NCI-H1694 (cell line): ENCODE measurements at places on chromosomes 4 and X.

- no peak for DNase-seq
Measured at GRCh38 chrX:110683925-110684324, 111.7 kb downstream of the CHRDL1 start.

- no peak for DNase-seq
Measured at GRCh38 chrX:136750364-136750763, 30.4 kb downstream of the ARHGEF6 start.

GRCh38 chrX:57134702-57135101, 2.5 kb downstream of the SPIN2A start:
- no peak for DNase-seq

DNA sequence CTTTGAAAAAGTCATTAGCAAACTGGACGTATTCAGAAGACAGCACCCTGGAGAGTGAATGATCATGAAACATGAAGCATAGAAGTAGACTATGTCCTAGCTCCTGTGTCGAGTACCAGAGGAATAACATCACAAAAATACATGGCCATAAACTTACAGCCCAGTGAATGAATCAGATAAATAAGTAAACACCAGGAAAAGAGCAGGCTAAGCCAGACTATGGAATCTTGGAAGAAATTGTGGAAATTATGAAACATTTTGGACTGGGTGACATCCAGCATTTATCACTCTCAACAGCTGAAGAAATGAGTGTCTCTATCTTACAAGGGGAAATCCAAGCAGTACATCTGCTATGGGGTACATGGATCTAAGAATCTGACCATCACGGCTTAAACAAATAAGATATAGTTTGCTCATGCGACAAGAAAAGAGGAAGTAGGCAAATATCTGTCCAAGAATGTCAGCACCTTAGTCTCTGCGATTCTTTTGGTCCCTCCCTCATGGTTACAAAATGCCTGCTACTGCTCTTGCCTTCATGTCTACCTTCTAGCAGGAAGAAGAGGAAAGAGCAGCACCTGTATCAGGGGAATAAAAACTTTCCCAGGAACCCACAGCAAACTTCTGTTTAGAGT, 481.5 kb downstream of the BCOR start:
- no peak for DNase-seq

GRCh38 chr4:19512086-19512485, 739.6 kb upstream of the SLIT2 start:
- no peak for DNase-seq

- peak; percentile 17 for DNase-seq
Measured at GRCh38 chrX:119266364-119266995, 30.4 kb downstream of the PGRMC1 start.

DNA sequence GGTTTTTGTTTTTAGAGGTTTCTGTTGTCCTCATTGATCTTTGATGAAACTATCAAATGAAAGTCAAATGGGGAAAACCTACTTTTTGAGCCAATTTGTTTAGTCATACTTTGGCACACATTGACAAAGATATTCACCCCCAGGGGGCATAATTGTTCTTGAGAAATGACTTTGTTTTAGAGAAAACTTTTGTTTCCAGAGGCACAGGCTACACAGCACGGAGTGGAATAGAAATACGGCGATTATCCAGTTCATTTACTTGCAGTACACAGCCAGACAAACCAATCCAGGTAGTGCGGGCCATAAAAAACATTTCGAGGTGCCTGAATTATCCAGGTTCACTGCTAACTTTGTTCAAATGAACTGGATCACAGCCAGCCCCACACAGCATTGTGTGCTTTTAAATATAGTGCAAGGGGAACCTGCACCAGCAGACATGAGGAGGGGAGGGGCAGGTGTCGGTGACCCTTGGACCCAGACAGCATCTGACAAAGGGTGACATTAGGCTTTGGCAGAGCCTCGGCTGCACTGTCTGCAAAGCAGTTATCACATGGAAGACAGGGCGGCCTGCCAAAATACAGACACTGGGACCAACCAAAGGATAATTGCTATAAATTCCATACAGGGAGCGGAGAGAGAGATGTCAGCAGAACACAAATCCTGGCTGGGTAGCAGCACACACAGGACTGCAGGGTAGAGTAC, 179.6 kb upstream of the NOCT start:
- DNase-seq: peak; percentile 74

- no peak for DNase-seq
Measured at GRCh38 chr4:89438102-89438831, 130.7 kb upstream of the GPRIN3 start.

- no peak for DNase-seq
Measured at GRCh38 chrX:149198980-149199732, 305.9 kb downstream of the IDS start.

GRCh38 chr4:176549161-176549865, 229.5 kb downstream of the SPCS3 start:
- no peak for DNase-seq

DNA sequence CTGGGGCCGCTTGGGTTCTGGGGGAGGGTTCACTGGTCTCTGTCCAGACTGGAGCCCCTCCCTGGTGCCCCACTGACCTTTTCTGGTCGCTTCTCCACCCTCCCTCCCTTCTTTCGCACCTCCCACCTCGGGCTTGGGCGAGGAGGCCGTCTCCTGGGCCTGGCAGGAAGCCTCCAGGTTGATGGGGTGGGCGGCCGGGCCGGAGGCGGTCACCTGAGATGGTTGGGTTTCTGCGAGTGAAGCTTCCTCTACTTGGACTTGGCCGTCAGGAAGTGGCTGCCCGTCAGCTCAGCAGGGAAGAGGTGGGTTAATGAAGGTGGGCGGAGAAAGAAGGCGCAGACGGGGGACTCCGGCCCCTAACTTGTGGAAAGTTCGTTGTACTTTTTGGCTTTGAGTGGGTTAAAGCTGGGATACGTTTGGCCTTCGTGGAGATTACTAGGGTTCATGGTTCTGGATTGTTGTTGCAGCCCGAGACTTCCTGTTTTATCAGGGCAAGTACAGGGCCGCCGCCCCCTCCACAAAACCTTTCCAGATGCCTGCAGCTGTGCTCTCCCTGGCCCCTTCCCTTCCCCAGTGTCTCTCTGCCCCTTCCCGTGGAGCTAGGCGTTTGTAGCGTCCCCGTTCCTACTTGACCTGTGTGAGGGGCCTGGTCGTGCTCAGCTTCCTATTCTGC, 1.2 kb downstream of the AKAP17A start:
- DNase-seq: no peak

DNA sequence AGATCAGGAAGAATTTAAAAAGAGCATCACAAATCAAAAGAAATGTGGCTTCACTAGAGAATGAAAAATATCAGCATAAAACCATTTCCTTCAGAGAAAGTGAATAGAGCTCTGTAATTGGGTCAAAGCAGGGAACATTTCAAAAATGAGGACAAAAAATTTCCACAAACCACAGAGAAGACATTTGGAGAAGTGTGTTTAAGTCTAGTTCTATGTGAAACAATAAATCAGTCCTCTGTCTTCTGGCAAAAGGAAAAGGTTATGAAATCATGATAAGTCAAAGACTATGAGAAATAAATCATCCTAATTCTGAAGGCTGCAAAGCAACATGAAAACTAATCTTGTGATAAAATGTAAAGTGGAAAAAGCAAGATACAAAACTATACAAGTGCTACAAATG, 27.9 kb downstream of the SMPX start:
- DNase-seq: no peak

- DNase-seq: peak; percentile 1
Measured at GRCh38 chr4:92501456-92501855, 197.7 kb downstream of the GRID2 start.

- no peak for DNase-seq
Measured at GRCh38 chr4:8840816-8841455, 30.7 kb downstream of the HMX1 start.

- no peak for DNase-seq
Measured at GRCh38 chr4:15457406-15458201, 12.1 kb upstream of the CC2D2A start.

DNA sequence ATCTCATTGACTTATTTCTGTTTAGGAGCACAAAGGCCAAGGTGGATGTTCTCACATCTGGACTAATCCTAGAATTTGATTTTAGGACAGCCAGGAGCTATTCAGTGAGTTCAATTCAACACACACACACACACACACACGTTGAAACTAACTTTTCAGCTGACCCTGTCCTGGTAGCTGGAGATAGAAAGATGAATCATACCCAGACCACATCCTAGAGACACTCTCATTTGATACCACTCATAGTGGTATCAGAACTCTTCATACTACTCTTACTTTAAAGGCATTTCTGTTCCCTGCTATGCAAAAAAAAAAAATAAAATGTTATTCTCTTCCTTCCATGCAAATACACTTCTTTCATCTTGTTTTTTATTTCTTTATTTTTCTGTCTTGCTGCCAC, 36.7 kb downstream of the KLF8 start:
- DNase-seq: no peak

DNA sequence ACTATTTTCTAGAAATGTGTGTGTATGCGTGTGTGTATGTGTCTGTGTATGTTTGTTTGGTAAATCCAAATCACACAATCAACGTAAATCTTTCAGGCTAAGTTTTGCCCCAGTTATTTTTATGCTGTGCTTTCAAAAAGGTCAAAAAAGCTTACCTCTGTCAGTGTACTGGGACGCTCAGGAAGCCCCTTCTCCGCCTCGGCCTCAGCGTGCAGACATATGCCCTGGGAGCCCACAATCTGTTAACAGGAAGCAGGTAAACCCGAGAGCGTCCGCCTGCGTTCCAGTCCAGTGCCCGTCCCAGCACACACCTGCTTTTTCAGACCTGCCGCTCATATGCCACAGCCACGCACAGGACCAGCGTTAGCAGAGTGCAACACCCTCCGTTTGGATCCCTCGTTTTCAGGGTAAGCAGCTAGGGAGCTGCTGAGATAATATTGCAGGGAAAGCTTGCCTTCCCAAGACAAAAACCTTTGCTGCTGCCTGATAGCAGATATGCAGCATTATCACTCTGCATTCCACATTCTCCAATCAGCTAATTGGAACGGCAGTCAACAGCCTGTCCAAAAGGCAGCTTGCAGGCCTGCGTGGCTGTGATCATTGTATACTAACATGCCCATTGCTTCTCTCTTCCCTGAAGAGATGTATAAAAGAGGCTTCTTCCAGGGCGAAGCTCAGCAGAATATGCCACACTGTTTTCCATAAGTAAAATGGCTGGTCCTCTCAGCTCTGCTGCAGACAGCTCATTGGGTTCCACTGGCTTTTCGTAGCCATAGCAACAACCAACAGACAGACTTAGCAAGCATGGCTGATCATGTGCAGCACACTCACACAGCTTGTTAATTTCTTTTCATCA, at the start of gene SORBS2:
SORBS2 (minus strand) TSS at position 686 of the 856 bp plus-strand sequence. CDS start 121,623 bp downstream, outside the sequence.
- DNase-seq: peak; percentile 74

GRCh38 chr4:3524920-3525319, 7.3 kb downstream of the LRPAP1 start:
- DNase-seq: no peak

DNA sequence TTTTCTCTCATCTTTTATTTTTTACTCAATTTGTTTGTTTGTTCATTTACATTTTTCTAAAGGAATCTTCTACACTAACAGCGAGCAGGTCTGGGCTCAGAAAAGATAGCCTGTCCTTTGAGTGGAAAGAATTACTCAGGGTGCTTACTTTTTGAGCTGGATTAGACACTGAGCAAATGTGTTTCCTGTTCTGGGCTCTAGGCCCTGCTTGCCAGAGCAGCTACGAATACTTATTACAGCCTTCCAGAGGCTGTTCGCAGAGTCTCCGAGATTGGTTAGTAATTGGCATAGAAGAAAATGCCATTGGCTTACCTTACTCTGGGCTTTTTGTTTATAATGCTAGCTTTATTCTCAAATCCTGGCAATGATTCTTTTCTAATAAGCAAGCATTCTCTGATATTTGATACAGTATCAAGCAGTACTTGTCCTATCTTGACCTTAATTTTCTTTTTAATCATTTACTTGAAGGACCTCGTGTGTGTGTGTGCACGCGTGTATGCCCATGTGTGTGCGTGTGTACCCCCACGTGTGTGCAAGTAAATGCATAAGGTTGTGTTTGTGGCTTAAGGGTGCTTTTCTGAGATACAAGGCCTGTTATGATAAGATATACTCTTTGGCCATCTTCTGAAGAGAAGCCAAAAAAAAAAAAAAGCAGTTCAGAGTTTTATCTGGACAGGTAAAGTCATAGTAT, 76.2 kb upstream of the GRXCR1 start:
- DNase-seq: no peak

DNA sequence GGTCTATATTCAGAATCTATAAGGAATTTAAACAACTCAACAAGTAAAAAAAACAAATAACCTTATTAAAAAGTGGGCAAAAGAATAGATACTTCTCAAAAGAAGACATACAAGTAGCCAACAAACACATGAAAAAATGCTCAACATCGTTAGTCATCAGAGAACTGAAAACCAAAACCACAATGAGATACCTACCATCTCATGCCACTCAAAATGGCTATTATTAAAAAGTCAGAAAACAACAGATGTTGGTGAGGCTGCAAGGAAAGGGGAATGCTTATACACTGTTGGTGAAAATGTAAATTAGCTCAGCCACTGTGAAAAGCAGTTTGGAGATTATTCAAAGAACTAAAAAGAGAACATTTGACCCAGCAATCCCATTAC, 201.6 kb downstream of the QDPR start:
- no peak for DNase-seq

GRCh38 chr4:34850968-34851367, 1393.3 kb downstream of the ARAP2 start:
- DNase-seq: no peak

GRCh38 chr4:173405840-173406606, 7.1 kb upstream of the SCRG1 start:
- DNase-seq: no peak

DNA sequence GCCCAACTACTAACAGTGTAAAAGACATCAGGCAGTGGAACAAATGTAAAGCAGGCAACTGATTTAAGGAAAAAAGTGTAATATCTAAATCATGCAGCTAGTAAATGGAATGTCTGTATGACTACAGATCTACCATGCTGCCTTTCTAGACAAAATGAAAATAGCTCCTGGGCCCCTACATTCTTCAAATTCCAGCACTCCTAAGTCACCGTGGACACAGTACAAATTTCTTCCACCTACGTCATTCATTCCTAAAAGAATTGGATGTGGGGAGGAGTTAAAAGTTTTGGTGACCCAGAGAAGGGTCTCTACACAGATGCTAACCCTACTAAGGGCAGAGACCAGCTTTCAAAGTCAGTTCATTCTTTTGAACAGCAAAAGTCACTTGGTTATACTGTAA, 137.2 kb upstream of the ARHGEF9 start:
- no peak for DNase-seq

DNA sequence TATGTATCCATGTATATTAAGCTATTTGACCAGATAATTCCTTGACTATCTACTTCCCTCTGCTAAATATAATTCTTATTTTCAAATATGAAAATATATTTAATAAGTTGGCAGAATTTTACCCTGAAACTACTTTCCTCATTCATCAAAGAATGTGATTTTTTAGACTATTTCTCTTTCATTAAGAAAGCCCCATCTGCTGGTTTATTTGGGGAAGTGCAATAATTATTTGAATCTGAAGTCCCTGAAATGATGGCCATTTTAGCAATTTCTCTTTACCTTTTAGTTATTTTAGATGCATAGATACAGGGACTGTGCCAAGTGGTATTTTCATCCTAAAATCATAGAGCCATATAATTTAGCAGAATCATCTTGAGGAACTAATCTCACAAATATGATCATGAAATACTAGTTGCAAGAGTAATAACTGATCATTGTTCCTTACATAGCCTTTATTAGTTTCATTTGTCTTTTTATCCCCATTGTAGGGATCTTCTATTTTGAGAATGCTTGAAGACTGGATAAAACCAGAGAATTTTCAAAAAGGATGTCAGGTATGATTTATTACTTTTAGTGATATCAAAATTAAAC, 39.0 kb downstream of the ENPEP start:
- peak; percentile 2 for DNase-seq

GRCh38 chr4:102168580-102168979, 176.7 kb downstream of the SLC39A8 start:
- DNase-seq: peak; percentile 85
